ENCODE measurements at places on chromosomes 3 and 15.

DNA sequence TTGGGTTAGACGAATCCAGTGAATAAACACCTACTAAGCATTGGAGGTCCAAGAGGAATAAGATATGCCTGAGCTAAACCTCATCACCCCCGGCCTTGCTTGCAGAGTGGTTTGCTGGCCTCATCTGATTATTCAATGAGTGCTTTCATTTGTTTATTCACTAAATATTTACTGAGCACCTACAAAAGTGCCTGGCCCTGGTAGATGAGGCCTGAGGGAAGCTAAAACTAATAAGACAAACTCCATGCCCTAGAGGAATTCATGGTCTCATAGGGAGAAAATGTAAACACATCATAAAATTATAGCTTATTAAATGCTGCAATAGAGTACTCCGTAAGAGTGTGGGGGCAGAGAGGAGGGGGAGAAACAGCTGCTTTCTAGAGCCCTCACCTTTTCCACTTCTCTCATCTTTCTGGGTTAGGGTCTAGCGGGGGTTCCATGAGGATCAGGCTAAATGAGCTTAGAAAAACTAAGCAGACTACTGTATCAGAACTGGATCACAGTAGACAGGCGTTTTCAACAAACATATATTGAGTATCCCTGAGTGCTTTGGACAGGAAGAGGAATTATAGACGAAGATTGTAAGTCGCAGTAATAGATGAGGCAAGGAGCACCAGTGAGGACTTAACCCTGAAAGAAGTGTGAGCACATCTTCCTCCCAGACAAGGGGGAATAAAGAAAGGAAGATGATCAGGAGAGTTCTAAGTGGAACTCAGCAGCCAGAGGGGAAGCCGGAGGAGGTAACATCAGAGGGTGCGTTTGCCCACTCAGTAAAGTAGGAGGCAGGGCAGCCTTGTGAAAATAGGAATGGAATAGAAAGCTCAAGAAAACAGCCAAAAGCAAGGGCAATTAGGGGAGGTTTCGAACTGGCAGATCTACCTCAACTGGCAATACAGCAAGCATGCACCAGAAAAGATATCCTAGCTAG lies 31.5 kb upstream of the LAMP3 start:
- no peak for DNase-seq

DNA sequence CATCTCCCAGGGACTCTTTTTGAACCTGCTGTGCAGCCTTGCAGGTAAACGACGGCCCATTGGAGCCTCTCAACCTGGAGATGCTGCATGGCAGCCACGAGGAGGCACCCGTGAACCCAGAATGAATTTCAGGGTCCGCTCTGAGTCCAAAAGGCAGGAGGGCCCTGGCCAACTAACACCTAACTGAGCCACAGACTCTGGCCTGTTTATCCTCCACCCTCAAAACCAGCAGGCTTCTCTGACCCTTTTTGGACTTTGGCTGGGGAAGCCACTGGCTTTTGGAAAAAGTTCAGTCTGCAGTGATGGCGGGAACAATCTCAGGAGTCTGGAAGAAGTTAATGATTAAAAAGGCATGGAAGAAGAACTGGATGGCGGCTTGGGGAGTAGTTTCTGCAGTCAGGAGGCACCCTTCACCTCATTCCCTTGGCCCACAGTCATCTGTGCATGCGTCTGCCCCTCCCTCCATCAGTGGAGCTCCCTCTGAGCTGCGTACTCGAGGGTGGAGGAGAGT lies 4.1 kb downstream of the PXYLP1 start:
- no peak for DNase-seq

DNA sequence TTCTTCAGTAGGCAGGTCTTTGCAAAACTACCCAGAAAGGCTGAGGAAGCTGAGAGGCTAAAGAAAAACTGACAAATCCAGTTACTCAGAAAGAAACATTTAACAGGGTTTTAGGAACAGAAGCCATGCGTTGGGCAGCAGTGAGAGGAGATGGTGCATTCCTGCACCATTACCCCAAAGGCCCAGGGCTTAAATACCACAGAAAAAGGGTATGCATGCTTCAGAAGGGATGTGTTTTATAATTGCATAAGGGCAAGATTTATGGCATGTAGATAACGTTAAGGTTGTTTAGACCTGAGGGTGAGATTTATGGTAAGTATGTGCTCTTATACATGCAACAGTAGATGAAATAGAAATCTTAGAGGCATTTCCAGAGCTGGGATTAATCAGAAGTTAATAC lies 10.0 kb downstream of the C3orf52 start:
- DNase-seq = no peak

GRCh38 chr3:116378077-116378476 lies 67.2 kb downstream of the LSAMP start:
- DNase-seq = no peak

GRCh38 chr3:98734306-98734705 lies 28.8 kb upstream of the ST3GAL6 start:
- DNase-seq = no peak

DNA sequence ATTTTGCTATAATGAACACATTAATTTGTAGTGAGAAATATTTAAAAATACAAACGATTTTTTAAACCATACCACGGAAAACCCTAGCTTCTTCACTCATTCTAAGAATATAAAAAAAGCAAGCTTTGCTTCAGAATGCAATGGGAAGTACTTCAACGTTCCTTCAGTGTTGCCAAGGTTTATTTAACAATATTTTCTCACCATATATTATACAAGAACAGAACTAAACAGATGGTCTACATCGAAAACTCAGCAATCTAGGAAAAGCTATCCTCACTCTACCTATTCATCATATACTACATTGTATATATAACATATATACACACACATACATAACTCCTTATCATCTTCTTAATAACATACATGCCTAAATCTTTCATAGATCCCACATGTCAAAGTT lies 1047.4 kb downstream of the IGSF11 start:
- DNase-seq = no peak
